Right ventricle myocardium superior (tissue), 1 donor: ENCODE measurements at places on chromosomes 16 and 17. TPM values are rescaled to one million over a fixed set of nuclear protein-coding genes. Genes with fewer than 3 reads are reported as not detected.

- DNase-seq, result no peak
These were observed 43.8 kb upstream of the NDRG4 start for GRCh38 chr16:58456193-58456592.

DNA sequence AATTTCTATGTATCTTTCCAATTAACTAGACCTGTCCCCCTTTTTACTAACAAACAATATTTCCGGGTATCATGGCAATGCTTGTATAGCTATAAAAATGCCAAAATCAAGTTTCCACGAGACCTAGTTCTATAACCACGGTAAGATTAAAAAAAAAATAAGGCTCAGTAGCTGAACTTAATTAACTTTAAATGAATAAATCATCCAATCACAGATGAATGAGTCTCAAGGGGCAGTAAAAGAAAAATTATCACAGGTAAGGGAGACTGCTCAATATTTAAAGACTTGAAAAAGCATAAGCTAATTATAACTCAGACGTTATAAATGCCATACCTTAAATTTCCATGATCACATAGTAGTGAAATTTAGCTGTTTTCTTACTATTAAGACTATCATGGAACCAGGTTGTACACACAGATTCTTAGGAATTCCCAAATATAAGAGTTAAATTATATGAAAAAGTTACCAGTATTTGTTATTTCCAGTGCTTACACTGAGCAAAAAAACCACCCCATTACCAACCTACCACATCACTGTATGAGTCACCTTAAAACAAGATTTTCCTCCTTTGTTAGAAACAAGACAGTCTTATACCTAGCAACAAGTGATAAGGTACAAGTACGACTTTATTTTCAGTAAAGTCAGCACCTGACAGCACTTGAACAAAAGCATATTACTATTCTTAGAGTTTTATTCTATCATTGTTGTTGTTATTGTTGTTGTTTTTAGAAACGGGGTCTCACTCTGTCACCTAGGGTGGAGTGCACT is 20.6 kb downstream of the SSH2 start:
- DNase-seq, result no peak

The RPL13 gene
- 1,044 TPM for total RNA-seq

The EVI2B gene
- 2.9 TPM for total RNA-seq

DNA sequence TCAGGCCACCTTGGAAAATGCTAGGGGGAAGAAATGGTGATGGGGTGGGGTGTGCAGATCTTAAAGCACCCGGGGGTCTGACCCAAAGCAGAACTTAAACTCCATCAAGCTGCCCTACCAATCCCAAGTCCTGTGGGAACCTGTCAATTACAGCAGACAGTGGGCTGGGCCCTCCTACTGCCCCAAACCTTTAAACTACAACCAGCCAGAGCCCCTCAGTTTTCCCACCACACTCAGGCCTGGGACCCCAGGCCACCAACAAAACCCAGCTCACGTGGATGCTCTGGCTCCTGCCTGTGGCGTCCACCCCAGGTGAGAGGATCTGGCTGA is 2.7 kb downstream of the MYO18A start:
- no peak for DNase-seq

DNA sequence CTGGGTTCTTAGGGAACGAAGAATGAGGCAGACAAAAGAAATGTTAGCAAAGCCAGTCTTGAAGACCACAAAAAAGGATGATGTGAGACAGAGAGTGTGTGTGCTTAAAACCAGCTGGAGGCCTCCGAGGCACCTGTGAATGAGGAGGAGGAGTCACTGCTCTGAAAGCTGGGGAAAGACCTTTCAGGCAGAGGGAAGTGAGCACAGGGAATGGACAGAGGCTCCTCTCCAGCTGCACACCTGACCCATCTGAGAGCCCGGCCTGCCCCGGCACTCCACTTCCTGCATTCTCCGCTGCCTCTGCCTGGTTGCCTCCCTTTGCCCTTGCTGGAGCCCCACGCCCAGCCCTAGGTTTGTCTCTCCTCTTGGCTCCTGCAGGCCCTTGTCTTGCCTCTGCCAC is 55.2 kb upstream of the SREBF1 start:
- DNase-seq, result no peak

The MEIOB gene
- not detected for total RNA-seq

DNA sequence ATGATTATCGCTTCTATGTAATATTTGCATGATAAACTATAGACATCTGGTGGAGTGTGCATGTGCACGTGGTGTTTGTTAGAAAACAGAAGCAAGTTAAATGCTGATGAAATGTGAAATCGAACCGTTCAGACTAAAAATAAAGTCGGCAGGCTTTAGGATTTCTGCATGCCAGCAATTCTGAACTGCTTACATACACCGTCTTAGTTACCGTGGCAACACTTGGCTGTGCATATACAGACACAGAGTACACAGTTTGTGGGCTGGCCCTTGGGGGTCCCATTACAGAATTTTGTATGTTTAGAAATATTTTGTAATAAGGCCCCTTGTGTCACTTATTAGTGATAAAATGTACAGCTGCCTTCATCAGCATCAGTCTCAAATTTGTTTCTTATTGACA is 605.5 kb downstream of the RBFOX1 start:
- DNase-seq, result no peak

GRCh38 chr16:58451945-58452401 is 48.0 kb upstream of the NDRG4 start:
- no peak for DNase-seq

The CCDC154 gene
- total RNA-seq, result 0.81 TPM

The RPL19 gene
- total RNA-seq, result 934 TPM
